ENCODE measurements at places on chromosomes 3 and 15.
A peak's percentile ranks its signal among the peaks of the same experiment; 100 is the strongest.

- no peak for DNase-seq
These were observed 455 bp upstream of the ABHD17C start for GRCh38 chr15:80694611-80695098.

DNA sequence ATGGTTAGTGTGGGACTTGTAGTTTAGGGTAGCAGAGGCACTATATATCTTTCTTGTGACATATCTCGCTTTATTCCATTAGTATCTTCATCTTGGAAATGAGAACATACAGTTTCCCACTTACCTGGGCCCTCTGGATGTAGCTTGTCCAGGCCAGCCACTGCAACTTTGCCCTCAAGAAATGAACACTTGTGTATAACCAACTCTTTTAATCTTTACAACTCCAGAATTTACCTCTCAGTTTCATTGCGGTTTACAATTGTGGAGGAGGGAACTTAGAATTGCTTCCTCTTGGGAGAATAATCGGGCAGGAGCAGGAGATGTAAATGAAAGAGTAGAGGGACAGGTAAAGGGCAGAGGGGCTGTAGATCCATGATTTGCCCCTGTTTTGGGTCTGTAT is 18.4 kb upstream of the TRA2B start:
- DNase-seq = no peak

GRCh38 chr3:127693336-127693843 is 20.6 kb downstream of the ABTB1 start:
- no peak for DNase-seq

DNA sequence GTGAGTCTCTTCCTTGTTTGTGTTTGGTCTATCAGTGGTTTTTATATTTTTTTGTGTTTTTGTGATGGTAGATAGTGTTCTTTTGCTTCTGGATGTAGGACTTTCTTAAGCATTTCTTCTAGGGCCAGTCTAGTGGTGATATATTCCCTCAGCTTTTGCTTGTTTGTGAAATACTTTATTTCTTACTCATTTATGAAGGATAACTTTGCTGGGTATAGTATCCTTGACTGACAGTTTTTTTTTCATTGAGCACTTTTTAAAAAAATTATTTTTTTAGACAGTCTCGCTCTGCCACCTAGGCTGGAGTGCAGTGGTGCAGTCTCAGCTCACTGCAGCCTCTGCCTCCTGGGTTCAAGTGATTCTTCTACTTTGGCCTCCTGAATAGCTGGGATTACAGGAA is 41.9 kb downstream of the NCK1 start:
- DNase-seq = no peak

- no peak for DNase-seq
These were observed 39.4 kb downstream of the CEP63 start for GRCh38 chr3:134525293-134525692.

GRCh38 chr3:151329363-151329762 is at the start of gene P2RY13:
Gene P2RY13 (minus strand): TSS chr3:151329549. CDS start chr3:151329528, 21 bp downstream.
- no peak for DNase-seq

DNA sequence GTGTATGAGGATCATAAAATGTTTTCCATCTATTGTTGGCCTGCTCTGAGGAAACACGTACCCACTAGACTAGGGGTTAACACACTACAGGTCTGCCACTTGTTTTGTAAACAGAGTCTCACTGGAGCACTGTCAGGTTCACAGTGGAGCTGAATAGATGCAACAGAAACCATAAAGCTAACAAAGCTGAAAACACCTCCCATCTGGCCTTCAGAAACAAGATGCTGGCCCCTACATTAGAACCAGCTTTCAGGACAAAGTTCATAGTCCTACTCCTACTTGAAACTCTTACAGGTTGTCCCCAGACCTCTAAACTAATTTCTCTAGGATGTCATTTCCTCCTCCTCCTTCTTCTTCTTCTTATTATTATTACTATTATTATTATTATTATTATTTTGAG is 42.3 kb downstream of the SNX4 start:
- DNase-seq = no peak

- DNase-seq = no peak
These were observed 9.4 kb upstream of the LRRC34 start for GRCh38 chr3:169822091-169822490.

GRCh38 chr3:78728406-78729145 is 1039.2 kb downstream of the ROBO1 start:
- peak; percentile 95 for DNase-seq

DNA sequence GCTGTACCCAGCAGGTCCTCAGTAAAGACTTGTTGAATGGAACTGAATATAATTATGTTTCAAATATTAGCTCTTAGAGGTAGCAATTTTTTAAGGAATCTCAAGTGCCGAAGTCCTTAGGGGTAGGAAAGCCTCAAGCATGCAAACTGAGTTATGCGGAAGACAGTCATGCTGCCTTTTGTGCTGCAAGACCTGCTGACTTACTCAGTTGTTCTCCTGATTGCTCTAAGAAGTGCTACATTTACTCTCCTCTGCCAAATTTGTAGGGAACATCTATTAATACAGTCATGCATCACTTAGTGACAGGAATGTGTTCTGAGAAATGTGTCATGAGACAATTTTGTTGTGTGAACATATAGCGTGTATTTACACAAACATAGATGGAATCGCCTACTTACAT is 325.6 kb upstream of the AZI2 start:
- DNase-seq = no peak

GRCh38 chr3:152356870-152357276 is 88.1 kb downstream of the MBNL1 start:
- no peak for DNase-seq

DNA sequence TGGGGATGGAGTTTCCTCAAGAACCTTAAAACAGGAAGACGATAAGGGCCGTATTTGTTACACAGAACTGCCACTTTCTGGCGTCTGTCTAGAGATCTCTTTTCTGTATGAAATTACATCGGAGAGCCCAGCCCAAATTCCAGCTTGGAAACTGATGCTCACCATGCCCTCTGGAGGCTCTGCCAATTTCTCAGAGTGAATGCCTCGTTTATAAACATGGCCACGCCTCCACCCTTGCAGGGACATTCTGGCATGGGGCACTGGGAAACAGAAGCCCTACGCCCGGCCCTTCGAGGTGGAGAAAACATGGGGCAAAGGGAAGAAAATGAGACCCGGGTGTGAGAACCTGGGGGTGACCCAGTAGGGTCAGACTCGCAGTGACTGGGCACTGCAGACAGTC is 53.4 kb upstream of the SEC13 start:
- no peak for DNase-seq

DNA sequence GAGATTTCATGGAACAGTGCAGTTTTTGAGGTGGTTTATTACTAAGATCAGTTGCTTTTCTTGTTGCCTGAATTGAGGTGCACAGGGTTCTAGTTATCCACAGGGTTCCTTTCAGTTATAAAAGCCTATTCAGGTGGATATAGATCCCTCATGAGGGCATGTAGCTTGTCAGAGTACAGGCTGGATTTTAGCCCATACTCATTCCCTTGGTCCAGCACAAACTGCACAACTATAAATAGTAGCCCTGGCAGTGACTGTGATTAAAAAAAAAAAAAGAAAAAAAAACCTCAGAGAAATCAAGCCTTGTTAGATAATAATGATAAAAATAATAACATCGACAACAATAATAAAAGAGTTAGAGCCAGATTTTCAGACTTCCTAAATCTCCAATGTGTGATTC is 154.3 kb downstream of the ZBBX start:
- no peak for DNase-seq

DNA sequence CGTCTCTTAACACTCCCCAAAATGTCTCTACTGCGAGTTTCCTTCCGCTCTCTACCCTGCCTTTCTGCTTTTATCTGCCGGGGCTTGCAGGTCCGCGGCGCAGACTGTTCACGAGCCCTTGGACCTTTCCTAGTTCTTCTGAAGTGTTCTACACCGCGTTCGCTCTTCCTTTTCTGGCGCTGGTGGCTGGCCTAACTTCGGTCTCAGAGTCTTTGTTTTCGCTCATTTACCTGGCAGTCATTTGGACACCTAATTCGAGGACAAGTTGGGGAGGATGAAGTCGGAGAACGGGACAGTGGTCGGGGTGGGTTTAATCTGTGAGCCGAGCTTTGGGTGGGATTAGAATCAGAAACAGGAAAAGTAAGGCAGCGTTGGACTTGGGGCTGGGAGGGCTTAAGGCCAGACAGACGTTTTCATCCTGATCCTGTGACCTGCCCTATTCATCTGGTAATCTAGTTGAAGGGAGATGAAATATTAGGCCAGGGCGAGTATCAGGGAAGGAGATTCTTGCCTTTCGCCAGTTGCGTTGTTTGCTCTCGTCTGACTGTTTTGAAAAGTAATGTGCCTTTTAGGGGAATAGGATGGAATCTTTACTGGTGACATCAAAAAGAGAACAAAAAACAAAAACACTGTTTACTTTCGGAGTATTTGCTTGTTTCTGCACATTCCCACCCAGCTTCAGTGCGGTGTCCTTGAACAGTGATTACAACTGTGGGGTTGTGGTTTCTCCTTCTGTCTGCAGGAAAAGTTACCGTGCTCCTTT is 1.8 kb downstream of the DIPK2A start:
- peak; percentile 95 for DNase-seq

- no peak for DNase-seq
These were observed 99.3 kb upstream of the PRR20G start for GRCh38 chr3:127387119-127387518.

- peak; percentile 60 for DNase-seq
These were observed 22.0 kb downstream of the COL6A6 start for GRCh38 chr3:130539005-130539404.

- DNase-seq = no peak
These were observed 734 bp upstream of the SLC6A20 start for GRCh38 chr3:45796902-45797637.

DNA sequence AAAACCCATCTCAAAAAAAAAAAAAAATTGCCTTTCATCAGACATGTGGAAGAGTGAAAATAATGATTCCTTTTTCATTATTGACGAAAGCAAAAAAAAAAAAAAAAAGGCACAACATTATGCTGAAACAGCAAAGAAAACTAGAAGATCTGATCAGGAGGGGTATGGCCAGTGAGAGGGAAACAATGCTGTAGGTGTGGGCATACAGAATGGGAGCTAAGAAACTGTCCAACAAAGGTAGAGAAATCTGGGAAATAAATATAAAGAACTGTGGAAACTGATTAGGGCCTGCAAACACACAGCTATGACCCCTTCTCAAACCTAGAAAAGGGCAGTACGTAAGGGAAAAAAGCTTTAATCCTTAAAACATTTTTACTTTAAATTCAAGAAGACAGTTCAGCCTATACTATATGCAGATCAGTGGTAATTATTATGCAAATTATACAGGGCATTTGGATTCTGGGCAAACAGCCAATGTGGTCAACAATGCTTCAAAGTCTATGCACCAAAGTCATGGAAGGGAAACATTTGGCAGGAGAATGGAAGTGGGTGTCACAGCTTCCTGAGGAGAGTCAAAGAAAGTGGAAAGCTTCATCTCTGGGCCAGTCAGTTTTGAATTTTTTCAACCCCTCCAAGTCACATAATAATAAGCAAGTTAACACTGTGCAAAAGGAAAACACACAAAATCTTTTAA is 68.3 kb upstream of the SLC12A8 start:
- peak; percentile 80 for DNase-seq

GRCh38 chr15:38620851-38621594 is 56.4 kb upstream of the RASGRP1 start:
- no peak for DNase-seq

DNA sequence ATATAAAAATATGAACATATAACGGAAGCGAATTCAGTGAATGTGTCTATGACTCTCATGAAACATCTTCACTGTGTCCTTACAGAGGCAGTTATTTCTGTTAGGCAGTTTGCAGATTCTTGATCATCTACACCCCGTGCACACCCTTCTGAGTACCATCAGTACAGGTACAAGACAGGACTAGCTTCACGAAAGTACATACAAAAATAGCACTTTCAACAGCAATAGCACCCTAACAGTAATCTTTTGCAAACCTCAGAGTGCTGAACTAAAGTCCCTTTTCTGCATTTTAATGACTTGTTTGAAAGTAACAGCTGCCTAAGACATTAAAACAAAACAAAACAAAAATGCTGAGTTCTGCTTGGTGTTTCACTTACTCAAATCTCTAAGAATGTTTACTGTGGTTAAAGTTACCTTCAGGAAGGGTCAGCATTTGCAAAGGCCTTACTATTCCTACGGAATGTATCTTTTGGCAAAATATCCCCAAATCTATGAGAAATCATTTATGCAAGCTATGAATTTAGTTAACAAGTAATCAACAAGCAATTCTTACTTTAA is 104.1 kb downstream of the CNTN3 start:
- DNase-seq = no peak

GRCh38 chr15:27826902-27827714 is 272.0 kb downstream of the OCA2 start:
- DNase-seq = no peak
